Ovary (tissue), 10 donors: ENCODE measurements at places on chromosomes 1 and 21. TPM values are rescaled to one million over a fixed set of nuclear protein-coding genes. Genes with fewer than 3 reads are reported as not detected.

The CD2 gene
- 0.30 TPM for total RNA-seq

The LCE6A gene
- not detected for total RNA-seq

The NHLH1 gene
- total RNA-seq: 0.08 TPM

- DNase-seq: no peak
These were observed 150.8 kb downstream of the ROR1 start for GRCh38 chr1:63924600-63924999.
